ENCODE measurements at places on chromosomes 6 and 20.

GRCh38 chr6:34474754-34475153 is 8.9 kb downstream of the PACSIN1 start:
- DNase-seq, result no peak

DNA sequence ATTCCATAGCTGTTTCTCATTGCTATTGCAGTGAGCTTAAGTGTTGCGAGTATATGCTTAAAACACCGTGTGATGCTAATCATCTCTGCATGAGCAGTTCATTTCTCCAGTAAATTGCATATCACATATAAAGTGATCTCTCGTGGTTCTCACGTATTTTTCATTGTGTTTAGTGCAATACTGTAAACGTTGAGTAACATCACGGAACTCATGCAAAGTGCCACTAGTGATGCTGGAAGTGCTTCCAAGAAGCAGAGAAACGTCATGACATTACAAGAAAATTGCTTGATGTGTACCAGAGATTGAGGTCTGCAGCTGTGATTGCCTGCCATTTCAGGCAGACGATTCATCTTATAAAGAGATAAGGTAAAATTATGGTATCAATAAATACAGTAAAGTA is 830.4 kb downstream of the GRIK2 start:
- no peak for DNase-seq

- no peak for DNase-seq
Observed at GRCh38 chr6:166169549-166170421, 2.1 kb upstream of the TBXT start.

- peak; percentile 82 for DNase-seq
Observed at GRCh38 chr6:32462609-32463008, 22.9 kb downstream of the HLA-DRA start.

DNA sequence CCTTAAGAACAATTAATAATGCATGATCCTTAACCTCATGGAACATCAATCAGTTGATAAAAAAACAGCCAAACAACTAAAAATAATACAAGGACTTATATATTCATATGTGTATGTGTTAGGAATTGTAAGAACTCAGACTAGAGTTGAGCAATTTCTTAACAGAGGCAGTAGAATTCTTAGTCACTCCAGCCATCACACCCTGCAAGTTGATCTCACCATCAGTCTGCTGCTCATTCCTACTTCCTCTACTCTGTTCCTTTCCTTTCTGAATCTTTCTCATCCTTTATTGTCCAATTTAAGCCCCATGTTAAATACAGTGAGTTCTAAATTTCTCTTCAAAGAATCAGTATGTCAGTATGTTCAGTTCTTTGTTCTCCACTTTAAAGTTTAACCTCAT is 2.6 kb downstream of the ZNF165 start:
- DNase-seq, result no peak

DNA sequence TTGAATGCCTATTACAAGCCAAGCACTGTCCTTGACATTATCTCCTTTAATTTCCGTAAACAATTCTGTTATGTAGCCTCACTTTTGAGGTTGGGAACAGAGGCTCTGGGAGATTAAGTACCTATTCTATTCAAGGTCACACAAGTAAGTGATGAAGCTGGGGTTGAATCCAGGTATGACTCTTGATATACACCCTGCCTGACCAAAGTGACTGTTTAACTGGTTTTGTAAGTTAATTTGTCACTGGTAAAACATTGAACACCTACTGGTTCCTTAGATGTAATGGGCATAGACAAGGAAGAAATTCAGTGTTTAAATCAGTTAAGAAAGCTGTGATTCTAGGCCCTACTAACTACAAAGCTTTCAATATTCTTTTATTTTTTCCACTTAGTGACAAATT is 22.9 kb downstream of the GTF2H5 start:
- no peak for DNase-seq

DNA sequence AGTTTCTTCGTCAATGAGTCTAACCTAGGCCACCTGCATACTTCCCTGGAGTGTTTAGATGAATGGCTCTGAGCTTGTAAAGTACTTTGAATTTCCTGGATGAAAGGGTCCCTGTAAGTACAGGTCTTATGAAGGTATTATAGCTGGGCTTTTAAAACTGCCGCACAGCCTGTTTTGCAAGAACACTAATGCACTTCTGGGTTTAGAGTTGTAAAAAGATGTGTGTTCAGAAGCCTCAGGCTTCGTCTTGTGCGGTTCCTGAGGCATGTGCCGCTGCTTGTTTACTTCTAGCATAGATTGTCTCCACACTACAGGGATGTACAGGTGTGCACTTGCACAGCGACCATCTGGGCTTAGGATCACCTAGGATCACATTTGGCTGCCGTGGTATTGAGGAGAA is 324.5 kb downstream of the SOX4 start:
- DNase-seq, result no peak

GRCh38 chr6:71190809-71191208 is 97.8 kb upstream of the OGFRL1 start:
- DNase-seq, result no peak

- no peak for DNase-seq
Observed at GRCh38 chr6:105968603-105969333, 117.4 kb upstream of the PRDM1 start.

- DNase-seq, result no peak
Observed at GRCh38 chr20:14820771-14821170, 483.4 kb upstream of the FLRT3 start.

DNA sequence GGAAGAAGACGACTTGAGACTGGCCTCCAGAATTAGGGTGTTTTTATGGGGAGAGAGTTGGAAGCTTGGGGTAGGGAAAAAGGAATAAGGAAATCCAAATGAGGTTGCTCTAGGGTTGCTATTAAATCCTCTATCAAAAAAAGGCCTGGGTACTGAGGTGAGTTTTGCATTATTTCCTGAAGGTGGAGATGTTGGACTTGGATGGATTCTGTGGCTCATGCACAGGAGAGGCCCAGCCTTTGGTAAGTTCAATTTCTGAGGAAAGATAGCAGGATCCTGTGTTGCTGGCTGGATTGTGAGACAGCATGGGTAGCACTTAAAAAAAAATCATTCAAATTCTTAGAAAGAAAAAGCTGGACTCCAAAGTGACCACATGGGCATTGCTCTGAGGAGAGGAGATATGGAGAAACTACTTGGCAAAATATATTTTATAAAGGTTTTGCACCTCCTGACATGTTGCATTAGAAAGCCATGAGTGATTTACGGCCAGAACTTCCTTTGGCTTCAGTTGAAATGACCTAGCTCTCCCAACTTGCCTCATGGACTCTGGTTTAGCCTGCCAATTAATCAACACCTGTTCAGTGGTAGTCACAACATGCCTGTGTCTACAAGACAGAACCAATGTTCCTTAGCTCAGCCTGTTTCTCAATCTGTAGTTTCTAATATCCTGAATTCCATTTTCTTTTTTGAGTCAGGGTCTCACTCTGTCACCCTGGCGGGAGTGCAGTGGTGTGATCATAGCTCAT is 152.1 kb upstream of the RALGAPA2 start:
- no peak for DNase-seq

DNA sequence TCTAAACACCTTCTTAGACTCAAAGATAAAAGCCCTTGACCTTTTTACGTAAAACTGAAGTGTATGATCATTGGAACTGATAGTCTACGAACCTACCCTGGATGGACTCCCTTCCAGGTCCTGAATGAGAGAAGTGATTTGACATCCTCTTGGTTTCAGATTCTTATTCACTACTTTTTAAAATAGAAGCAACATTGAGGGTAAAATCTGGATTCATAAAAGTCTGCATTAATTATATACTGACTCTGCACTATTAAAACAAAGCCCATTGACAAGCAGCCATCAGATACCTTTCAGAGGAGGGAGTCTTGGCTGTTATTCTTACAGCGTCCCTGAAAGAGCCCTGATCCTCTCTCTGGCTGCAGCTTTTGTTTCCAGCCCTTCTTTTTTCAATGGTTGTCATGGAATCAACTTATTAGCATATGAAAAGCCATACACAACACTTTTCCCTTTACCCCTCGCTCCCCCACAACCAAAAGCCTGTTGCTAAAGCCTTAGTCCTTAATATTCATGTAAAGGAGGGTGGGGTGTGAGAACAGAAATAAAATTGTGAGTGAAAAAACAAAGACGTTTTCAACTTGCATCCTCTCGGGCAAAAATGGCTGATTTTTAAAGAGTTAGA is 270.0 kb upstream of the MARCKS start:
- DNase-seq, result no peak

- DNase-seq, result peak; percentile 62
Observed at GRCh38 chr20:3011752-3012151, 31.7 kb upstream of the GNRH2 start.

DNA sequence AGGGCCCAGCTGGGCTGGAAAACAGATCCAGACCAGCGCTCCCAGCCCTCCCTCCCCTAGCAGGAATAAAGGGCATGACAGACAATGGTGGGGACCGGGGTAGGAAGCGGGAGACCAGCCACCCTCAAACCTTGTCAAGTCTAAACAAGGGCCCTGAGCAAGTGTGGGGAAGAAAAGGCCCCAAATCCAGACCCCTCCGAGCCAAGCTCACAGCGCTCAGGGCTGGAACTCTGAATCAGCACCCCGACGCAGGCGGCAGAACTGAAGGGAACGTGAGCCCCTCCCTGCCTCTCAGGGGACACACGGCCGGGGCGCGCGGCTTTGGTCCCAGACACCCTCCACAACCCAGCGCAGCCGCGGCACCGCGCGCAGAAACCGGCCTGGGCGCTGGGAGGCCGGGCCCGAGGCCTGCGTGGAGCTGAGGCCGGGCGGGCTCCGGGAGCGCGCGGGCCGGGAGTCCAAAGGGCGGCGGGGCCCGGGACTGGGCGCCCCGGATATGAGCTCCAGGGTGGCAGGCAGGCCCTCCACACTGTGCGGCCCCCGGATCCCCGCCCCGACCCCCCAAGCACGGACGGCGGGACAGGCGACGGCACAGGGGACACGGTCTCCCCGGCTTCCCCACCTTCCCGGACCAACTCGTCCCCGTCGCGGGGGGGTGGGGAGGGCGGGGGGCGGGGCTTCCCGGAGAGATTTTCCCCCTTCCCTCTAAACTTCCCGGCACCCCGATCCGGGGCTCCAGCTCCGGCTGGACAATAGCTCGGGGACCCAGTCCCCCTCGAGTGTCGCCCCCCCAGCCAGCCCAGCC is 641 bp downstream of the TEAD3 start:
- no peak for DNase-seq

DNA sequence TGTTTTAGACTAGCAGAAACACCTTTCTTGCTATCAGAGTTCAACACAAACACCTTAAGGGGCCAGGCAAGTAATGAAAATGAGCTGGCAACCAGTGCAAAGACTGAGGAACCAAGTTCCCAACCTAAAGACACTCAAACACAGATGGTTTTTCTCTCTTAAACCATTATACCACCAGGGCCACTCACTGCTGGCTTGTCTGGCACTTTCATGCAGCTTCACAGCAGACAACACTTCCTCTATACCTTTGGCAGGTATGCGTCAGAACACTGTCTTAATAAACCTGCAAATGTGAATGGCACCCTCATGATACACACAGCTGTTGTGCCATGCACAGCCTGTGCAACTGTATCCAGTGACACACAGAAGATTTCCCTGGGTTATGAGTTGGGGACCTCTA is 41.6 kb downstream of the NFATC2 start:
- DNase-seq, result peak; percentile 49

DNA sequence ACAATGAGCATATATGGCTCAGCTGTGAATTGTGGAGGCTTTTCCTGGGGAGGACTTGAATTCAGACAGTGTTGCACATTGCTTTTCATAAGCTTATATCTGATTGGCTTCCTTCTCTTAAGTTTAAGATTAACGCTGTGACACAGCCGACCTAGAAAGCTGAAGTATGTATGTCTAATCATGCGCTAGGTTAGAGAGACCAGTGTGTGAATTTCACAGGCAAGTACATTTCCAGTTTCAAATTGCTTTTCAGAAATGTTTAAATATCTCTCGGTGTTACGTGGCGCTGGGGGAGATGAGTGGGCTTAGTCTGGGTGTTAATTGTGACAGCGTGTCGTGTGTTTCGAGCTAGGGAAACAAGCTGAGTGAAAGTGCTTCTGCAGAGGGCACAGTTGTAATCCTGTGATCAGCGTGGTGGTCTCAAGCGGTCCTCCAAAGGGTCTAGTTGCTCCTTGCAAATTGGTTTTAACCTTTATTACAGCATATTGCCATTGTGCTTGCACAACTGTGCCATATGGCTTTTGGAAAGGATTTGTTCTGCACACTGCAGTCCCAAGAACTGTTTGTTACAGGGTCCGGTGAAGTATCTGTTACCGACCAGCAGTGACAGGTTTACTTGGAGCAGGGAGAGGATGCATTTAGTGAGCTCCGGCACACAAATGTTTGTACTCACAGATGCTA is 166.6 kb downstream of the SASH1 start:
- DNase-seq, result no peak

- no peak for DNase-seq
Observed at GRCh38 chr6:48147051-48147450, 36.1 kb upstream of the PTCHD4 start.

DNA sequence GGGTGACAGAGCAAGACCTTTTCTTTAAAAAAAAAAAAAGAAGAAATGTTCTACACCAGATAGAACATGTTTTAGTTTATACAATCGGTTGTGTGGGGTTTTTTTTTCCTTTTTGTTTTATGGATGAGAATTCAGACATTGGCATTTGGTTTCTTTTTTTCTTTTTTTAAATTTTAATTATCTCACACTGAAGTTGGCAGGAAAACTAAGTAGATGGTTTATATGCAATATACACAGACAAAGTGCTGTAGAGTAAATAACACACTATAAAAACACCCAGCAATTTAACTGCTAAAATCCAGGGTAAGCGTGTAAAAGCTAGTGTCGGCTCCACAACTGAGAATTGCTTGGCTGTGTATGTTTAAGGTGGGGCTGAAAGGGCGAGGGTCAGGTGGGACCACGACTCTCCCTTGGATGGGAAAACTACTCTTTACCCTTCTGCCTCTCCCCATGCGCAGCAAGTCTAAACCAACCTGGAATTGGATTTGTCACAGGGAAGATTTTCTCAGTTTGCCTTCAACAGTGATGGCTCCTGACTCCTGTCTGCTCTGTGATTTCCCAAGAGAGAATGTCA is 147.1 kb upstream of the MARCKS start:
- DNase-seq, result no peak

- DNase-seq, result no peak
Observed at GRCh38 chr6:17941318-17941717, 46.1 kb downstream of the KIF13A start.

- DNase-seq, result no peak
Observed at GRCh38 chr6:93886416-93886815, 467.1 kb upstream of the EPHA7 start.

GRCh38 chr6:138539876-138540275 is 40.6 kb upstream of the NHSL1 start:
- no peak for DNase-seq

DNA sequence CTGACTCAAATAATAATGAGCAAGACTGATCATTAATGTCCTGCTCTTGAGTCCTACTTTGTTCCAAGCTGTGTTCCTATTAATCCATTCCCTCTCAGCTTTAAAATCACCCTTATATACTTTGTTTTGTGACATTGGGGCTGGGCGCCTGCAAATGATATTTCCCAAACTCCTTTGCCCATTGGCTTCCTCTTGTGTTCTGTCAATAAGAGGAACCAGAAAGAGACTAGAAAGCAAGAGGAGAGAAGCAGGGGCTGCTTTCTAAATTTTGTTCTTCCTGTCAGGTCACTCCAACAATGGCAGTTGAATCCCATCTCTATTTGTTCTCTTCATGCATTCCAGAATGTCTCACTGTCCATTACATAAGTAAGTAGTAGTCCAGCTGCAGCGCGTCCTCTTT is 21.6 kb upstream of the TRIM27 start:
- no peak for DNase-seq

GRCh38 chr6:33929575-33930288 is 125.9 kb upstream of the MLN start:
- DNase-seq, result peak; percentile 39
